ENCODE measurements at places on chromosomes 16 and 17.

GRCh38 chr16:1286513-1287094 is 22.8 kb upstream of the UBE2I start:
- DNase-seq: no peak

- DNase-seq: no peak
Measured at GRCh38 chr17:58694302-58694701, 1.9 kb downstream of the RAD51C start.

DNA sequence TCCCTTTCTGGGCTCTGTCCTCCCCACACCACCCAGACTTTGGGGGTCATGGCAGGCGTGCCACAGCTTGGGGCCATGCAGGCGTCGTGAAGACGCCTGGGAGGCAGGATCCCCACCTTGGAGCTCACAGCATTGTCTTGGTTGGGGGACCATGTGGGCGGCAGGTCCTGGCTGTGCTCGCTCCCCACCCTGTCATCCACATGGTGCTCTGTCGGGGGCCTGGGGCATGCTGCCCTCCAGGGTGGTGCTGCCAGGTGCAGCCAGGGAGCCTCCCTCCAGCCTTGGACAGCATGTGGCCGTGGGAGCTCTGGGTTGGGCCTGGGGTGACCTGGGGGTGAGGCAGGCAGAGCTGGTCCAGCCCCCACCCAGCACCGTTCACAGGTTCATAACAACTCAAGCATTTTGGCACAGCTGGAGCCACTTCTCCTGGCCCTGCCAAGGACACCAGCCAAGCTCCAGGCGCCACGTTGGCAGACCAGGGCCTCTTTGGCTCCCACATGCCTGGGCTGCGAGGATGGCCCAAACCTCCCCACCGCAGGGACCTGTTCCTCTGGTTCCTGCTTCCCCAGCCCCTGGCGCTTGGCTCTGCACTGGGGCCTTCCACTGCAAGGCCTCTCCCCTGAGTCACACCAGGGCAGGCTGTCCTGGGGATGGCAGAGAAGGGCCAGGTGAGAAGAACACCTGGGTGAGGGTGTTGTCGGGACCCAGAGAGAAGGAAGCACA is 15.1 kb upstream of the ATP6V0C start:
- no peak for DNase-seq

GRCh38 chr17:79046916-79047280 is 22.9 kb downstream of the C1QTNF1 start:
- DNase-seq: no peak

DNA sequence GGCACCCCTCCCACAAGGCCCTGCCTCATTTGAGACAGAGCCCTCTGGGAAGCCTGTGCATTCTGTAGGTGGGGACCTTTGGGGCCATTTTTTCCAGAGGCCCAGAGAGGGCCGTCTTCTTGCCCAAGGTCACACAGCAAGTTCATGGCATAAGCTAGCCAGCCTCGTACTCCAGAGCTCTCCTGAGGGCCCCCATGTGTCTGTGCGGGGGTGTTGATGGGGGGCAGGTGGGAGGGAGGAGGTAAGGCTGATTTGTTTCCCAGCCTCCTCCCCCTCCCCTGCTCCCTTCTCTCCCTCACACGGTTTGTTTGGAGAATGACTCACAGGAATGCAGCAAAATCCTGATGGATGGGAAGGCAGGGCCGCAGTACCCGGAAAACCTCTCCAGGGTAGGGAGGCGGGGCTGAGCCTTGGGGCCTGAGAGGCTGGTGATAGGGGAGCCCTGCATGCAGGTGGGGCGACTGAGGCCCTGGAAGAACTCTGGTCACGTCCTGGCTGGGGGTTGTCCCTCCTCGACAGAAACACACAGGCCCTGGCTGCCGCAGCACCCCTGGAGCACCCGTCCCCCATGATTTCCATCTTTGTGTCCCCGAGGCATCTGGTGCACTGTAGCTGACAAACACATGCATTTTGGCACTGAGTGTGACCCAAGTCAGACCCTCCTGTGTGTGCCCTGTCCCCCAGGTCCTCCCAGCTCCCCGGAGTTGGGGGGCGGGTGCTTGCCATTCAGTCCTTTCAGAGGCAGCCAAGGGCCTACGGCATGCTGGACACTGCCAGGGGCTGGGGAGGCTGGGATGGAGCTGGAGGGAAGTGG is 29.7 kb downstream of the RAI1 start:
- DNase-seq: no peak

- peak; percentile 25 for DNase-seq
Measured at GRCh38 chr17:35345926-35346771, 27.3 kb downstream of the SLFN11 start.

DNA sequence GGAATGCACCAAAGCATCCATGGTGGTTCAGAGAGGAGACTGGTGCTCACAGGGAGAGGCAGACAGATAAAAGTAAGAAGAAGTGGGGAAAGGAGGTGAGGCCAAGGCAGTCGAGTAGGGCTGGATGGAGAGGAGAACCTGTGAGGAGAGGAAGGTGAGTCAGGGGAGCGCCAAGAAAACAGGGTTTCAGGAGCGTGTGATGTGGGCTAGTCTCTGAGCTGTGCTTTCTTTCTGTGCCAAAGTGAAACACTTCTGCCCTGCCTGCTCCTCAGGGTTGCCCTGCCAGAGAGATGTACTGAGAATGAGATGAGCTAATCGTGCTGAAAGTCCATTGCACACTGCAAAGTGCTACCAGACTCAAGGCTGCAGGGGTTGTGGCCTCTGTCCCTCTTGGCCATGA is 310.7 kb upstream of the CCL2 start:
- DNase-seq: no peak

DNA sequence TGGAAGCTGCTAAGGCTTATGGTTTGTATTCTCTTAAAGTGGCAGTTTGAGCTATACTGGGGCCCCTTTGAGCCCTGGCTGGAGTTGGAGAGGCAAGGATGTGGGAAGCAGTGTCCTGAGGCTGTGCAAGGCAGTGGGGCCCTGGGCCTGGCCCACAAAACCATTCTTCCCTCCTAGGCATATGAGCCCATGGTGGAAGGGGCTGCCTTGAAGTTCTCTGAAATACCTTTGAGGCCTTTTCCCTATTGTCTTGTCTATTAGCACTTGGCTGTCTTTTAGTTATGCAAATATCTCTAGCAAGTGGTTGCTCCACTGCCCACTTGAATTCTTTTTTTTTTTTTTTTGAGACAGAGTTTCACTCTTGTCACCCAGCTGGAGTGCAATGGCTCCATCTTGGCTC is 119.2 kb downstream of the PCTP start:
- no peak for DNase-seq

All from CD4-positive, alpha-beta T cell treated with Interleukin-2 at 100 ng/mL for 4 hours (primary cell).